ENCODE measurements at places on chromosomes 12 and 14.

GRCh38 chr12:3091038-3091319 lies 13.8 kb downstream of the TSPAN9 start:
- no peak for DNase-seq

DNA sequence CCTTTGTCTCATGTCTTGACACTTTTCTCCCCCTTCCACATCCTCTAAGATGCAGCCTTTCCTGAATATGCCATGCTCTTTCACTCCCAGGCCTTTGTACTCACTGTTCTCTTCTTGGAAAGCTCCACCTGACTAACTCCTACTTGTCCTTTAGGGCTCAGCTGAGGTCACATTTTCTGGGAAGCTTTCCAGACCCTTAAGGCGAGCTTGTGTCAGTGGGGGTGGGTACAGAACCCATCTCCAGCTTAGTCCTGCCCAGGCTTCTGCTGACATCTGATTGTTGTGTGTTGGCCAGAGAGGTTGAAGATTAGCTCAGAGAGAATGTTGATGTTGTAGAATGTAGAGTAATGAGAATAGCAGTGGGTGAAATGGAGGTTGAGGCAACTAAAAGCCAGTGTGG lies 2.9 kb upstream of the TSFM start:
- DNase-seq = no peak

- DNase-seq = no peak
Measured at GRCh38 chr14:85426068-85426935, 103.6 kb upstream of the FLRT2 start.

- DNase-seq = no peak
Measured at GRCh38 chr12:22765421-22766130, 140.6 kb downstream of the ETNK1 start.
